ENCODE measurements at places on chromosomes 5 and 9.

GRCh38 chr9:19378647-19379046, 1.4 kb downstream of the RPS6 start:
- DNase-seq: no peak

- DNase-seq: no peak
Observed at GRCh38 chr9:110101531-110102161, 106.3 kb downstream of the C9orf152 start.

- DNase-seq: no peak
Observed at GRCh38 chr5:154646745-154647113, 108.4 kb upstream of the LARP1 start.

DNA sequence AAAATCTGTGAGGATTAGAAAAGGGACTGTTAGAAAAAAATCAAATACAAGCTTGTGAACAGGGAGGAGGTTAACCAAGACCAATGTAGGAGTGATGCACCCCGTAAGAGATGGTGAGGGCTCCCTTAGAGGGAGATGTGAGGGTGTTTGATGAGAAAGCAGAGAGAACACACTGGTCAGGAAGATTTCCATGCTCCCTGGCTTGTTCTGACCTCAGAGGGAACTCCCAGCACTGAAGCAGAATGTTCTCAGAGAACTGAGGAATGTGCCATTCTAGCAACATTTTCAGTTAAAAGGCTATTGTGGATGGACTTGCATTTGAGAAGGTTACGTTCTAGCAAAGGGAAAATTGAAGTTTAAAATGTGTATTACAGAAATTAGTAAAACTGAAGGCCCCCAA, 110.6 kb downstream of the HTR4 start:
- DNase-seq: no peak

GRCh38 chr5:172802112-172802511, 31.1 kb upstream of the DUSP1 start:
- no peak for DNase-seq

All from activated T-cell treated with anti-CD3 and anti-CD28 coated beads, Interleukin-2, amount 50 U/mL, for 1 hour (primary cell).